CD4-positive, alpha-beta T cell treated with Interleukin-1 beta for 1 hour (primary cell): ENCODE measurements at places on chromosomes 3 and 15.

- no peak for DNase-seq
Measured at GRCh38 chr15:69395991-69396390, 18.2 kb upstream of the KIF23 start.

GRCh38 chr15:98431171-98431570, 217.2 kb upstream of the IGF1R start:
- DNase-seq = no peak

DNA sequence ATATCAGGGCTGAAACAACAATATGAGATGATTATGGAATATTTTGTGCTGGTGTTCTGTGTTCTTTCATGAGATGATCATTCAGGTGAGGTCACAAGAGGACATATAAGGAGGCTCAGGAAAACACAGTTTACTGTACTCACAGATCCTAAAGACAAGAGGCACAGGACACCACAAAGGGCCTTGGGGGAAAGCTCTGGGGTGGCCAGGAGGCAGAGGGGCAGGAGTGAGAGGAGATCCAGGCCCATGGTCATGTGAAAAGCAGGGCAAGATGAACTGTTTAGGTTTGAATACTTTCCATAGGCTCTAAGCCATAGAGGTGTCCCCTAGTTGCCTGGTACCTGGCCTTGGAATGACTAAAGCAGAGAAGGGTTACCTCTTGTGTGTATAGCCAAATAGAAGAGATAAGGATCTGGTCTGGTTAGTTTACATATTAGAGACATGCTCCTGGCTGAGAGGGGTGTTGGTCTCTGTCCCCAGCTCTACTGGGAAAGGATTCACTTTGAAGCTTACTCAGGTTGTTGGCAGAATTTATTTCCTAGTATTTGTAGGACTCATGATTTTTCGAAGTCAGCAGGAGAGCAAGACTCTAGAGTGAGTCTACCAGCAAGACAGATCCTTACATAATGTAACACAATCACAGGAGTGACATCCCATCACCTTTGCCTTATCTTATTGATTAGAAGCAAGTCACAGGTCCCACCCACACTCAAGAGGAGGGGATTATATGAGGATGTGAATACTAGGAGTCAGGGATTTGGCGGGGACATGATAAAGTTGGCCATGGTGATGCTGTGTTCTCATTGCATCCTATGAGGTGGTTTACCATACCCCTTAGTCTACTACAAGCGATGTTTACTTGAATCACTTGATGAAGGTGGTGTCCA, 11.3 kb upstream of the TM4SF1 start:
- no peak for DNase-seq

DNA sequence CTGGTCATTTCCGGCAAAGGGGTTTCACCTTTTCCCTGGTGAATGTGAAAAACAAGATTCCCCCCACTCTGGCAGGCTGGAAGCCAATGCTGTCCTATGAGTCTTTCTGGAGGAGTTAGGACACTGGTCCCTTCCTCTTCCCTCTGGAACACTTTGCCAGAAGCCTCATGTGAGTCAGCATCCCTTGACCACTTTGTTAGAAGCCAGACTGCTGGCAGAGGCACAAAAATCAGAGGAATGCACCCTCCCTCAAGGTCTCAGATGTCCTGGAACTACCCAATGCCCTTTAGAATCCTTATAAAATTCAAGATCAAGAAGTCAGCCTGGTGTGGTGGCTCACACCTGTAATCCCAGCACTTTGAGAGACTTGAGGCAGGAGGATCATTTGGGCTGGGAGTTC, 26.6 kb downstream of the ITGB5 start:
- no peak for DNase-seq

- no peak for DNase-seq
Measured at GRCh38 chr3:171673951-171674350, 136.3 kb downstream of the PLD1 start.

DNA sequence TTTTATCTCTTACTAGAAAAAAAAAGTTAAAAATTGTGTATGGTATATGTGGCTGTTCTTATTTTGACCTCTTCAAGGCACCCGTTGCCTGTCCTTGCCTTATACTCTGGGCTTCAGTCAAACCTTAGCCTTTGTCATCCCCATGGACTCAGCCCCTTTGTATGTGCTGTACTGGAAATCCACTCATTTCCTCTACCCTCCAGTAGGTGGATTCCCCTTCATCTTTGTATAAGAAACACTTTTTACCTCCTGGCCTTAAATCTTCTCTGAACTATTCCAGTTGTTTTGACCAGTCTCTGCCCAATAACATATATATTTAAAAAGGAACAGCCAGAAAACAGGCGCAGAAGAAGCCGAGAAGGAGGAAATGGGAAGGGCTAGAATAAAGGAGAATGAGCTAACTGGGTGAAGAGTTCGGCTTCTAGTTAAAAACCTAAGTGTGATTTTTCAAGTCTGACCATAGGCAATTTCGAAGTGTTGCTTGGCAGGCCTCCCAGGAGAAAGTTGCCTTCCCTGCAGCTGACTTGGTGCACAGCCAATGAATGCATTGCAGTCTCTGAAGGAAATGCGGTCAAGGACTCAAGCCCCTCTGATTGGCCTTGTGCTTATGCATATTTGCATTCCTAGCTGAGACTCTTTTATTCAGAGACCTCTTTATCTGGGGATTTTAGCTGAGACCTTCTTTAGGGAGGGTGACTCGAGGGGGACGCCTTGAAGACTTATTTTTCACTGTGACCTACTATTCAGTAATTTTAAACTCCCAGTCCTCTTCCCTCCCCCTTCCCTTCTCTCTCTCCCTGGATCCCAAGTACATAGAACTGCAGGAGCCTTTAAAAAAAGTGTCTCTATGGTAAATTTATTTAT, 277.4 kb downstream of the ROBO1 start:
- DNase-seq = no peak

DNA sequence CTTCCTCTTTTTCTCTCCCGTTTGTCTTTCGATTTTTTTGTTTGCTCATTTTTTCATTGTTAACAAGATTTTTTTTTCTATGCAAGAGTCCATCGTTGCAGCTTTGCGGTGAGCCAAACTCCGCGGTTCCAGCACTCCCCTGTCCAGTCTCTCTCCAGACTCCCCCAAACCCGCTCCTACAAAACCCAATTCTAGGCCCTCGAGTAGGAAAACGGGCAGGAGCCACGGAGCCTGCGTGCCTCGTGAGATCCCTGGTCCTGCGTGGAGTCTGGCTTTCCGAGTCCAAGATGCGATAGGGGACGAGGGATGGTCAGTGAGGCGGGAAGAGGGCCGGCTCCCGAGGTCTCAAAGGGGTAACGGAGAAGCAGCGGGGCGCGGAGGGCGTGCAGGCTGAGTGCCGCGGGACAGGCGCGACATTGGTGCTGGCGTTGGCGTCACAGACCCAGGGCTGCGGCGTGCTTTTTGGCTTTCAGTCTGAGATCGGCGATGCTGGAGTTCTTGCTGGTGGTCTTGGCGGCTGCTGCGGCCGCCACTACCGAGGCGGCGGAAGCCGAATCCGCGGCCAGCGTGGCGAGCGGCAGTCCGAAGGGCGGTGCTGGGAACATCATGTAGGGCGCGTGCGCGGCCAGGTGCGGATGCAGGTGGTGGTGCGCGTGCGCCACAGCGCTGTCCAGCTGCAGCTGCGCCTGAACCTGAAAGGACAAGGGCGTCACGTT, 8.5 kb downstream of the SHOX2 start:
- DNase-seq = peak; percentile 77

DNA sequence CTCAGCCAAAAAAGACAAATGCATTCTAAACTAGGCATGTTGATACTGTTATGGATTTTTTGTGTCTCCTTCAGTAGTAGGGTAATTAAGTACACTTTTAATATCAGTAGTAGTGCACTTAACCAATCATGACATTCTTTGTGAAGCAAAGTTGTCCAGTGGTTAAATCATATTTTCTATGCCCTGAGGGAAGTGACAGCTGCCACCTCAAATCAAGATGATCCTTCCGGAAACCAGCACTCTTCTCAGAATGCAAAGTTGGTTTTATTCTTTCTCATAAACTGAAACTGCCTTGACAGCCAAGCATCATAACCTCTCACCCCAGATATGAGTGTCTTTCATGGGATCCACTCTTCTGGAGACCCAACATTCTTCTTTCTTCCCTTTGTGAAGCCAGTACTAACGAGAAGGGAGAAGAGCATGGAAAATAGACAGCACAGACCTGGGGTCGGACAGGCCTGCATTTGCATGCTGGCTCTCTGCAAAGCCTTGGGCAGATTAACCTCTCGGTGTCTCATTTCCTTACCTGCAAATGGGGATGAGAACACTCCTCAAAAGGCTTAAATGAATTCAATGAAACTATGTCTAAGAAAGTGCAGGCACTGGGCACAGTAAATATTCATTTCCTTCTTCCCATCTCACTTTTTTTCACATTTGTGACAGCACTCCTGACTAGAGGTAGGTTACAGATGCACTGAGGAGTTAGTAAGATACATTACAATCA, 13.2 kb downstream of the AAGAB start:
- DNase-seq = peak; percentile 23

DNA sequence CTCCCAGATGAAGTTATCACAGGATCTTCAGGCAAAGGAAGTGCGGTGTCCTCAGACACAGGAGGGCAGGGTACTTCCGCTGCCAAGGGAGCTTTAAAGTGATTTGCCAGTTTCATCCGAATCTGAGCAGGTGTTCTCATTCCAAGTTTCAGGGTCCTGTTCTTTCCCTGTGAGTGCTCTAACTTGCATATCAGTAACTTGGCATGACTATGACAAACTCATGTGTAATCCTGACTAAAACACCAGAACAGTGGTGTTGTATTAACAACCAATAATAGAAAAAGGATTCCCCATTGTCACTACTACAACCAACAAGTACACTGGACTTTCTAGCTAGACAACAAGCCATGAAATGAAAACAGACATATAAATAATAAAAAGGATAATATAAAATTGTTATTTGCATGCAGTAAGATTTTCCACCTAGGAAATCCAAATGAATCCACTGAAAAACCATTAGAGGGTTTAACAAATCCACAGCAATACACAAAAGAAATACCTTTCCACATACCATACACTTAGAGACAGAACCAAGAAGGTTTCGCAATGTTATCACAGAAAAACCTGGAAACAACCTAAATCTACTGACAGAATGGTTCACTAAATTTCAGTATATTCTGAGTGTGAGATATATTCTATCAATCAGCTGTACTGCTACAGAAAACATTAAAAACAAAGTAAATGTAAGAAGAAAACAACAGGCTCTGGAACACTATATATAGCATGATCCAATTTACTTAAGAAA, 40.9 kb upstream of the RPL35A start:
- no peak for DNase-seq

DNA sequence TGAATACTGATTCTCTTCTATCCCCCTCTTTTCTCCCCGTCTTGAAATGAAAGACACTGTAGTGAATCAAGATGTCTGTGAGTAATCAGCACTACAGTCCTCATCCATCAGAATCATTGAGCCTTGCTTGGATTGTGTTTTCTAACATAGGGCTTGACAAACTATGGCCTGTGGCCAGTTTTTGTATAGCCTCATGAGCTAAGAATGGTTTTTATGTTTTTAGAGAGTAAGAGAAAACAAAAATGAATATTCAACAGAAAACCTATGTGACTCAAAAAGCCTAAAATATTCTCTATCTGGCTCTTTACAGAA, 55.2 kb downstream of the PPM1L start:
- DNase-seq = no peak

DNA sequence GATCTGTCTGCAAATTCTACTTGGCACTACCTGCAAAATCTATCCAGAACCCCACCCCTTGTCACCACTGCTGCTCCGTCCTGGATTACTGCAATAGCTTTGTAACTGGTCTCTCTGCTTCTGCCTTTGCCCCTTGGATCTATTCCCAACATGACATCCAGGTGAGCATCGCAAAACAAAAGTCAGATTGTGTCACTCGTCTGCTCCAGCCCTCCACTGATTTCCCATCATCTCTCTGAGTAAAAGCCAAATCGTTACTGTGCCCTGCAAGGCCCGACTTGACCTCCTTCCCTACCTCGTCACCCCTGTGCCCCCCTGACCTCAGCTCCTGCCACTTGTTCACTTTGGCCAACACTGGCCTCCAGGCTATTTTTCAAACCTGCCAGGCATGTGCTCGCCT, 9.4 kb downstream of the SPTBN5 start:
- DNase-seq = no peak

- no peak for DNase-seq
Measured at GRCh38 chr3:196985954-196986885, 17.6 kb upstream of the PIGZ start.

DNA sequence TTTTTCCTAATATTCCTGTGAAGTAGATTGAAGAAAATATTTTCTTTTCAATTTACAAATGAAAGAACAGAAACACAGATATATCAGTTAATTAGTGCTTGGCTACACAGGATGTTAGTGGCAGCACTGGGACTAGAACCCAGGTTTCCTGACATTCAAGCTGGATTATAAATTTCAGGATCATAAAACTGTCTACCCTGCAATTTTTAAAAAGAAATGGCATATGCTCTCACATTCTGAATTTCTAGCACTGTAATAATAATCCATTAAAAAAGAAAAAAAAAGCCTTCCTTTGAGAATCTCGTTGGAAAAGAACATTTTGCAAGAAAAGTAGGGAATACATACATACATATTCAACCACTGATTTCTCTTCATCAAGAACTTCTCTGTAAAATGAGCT, 9.3 kb upstream of the DPH6 start:
- DNase-seq = no peak

GRCh38 chr3:81936817-81937216, 175.4 kb upstream of the GBE1 start:
- no peak for DNase-seq

- DNase-seq = no peak
Measured at GRCh38 chr3:23608650-23609049, 197.1 kb upstream of the UBE2E1 start.
